ENCODE measurements at places on chromosomes 1 and 21.

DNA sequence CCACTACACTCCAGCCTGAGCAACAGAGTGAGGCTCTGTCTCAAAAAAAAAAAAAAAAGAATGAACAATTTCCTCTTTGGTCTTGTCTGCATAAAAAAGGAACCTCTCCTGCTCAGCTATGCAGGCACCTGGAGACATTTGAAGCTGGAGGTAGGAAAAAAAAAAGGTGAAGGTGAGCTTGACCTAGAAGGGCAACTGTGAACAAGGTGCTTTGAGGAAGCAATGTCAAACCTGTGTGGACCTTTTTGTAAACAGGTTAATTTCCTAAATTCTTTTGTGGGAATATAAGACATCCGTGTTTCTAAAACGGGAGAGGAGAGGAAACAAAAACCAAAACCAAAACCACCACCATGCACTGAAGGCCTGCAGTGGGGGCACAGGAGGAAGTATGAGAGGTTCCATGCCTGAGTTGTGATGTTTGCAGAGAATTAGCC is 77.5 kb downstream of the SLC45A1 start:
- no peak for DNase-seq

DNA sequence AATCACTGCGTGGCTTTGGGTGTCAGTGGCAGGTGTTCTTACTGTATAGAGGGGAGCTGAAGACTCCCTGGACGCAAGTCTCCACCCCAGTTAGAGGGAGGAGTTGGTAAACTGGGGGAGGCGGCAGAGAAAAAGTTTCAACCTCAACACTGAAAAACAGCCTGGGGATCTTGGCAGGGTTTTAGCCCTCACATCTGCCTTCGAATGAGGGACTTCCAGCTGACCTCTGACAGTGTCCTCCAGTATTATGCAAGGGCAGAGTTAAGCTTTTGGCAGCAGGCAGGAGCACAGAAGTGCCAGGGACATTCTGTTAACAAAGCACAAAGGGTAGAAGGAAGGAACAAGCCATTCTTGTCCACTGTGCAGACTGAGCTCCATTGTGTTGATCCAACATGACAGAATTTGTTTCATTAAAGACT is 41.2 kb upstream of the RAB4A start:
- peak; percentile 89 for DNase-seq

DNA sequence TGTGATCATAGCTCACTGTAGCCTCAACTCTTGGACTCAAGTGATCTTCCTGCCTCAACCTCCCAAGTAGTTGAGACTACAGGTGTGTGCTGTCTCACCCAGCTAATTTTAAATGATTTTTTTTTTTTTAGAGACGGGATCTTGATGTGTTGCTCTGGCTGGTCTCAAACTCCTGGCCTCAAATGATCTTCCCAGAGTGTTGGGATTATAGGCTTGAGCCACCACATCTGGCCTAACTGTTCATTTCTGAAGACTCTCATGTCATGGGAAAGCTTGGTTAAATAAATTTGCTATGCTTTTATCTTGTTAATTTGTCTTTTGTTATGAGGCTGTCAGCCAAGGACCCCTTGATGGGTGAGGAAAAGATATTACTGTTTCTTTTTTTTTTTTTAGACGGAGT is 134.0 kb downstream of the MIS18A start:
- no peak for DNase-seq

DNA sequence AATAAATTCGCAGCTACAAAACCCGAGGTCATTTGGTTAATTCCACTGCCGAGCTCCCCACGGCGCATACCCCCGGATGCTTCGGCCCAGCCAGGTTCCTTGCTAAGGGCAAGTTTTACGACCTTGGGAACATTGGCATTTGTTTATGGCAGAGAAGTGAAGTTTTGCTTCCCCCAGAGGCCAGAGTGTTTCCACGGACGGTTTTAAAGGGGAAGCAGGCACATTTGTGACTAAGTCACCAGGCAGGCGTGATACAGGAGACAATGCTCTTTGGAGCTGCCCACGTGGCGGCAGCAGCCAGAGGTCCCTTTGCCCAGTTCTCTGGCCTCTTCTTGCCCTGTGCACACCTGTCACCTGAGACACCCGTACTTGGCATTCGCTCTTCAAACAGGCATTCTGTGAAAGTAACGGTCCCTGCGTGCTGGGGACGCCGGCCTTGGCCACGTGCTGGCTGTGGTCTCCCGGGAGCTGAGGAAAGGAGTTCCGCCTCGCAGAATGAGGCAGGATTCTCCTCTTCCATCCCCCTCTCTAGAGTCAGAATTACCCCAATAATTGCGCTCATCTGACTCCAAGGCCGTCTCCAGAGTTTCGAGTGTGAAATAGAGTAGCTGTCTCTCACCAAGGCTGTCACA is 138.3 kb downstream of the PRDM16 start:
- DNase-seq = no peak

DNA sequence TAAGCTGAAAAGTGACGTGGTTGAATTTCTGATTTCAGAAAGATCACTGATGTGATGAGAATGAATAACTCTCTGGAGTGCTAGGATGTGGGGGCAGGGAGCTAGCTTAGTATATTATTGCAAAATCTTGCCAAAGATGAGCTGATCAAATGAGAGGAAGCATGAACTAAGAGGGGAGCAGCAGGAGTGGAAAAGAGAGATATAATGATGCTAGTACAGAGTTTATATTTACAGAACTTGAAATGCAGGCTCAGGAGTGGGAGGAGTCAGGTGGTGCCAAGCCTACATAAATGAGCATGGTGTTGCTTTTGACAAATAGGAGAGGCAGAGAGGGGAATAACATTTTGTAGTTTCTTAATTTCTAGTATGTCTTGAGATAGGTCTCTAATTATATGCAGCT is 38.1 kb upstream of the NBL1 start:
- DNase-seq = peak; percentile 26

GRCh38 chr1:48214820-48215219 is 7.7 kb upstream of the SLC5A9 start:
- DNase-seq = peak; percentile 53

DNA sequence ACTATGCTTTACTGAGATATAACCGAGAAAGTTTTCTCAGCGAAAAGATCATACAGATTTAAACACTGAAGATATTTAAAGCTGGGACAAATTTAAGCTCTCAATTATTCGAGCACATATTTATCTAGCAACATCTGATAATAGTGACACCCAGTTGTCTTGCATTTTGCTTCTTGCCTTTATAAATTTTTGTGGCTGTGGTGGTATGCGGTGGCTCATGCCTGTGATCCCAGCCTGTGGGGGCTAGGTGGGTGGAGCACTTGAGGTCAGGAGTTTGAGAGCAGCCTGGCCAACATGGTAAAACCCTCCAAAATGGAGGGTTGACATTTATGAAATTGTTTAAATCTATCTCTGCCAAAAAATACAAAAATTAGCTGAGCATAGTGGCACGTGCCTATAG is 312.2 kb downstream of the SPATA17 start:
- no peak for DNase-seq

DNA sequence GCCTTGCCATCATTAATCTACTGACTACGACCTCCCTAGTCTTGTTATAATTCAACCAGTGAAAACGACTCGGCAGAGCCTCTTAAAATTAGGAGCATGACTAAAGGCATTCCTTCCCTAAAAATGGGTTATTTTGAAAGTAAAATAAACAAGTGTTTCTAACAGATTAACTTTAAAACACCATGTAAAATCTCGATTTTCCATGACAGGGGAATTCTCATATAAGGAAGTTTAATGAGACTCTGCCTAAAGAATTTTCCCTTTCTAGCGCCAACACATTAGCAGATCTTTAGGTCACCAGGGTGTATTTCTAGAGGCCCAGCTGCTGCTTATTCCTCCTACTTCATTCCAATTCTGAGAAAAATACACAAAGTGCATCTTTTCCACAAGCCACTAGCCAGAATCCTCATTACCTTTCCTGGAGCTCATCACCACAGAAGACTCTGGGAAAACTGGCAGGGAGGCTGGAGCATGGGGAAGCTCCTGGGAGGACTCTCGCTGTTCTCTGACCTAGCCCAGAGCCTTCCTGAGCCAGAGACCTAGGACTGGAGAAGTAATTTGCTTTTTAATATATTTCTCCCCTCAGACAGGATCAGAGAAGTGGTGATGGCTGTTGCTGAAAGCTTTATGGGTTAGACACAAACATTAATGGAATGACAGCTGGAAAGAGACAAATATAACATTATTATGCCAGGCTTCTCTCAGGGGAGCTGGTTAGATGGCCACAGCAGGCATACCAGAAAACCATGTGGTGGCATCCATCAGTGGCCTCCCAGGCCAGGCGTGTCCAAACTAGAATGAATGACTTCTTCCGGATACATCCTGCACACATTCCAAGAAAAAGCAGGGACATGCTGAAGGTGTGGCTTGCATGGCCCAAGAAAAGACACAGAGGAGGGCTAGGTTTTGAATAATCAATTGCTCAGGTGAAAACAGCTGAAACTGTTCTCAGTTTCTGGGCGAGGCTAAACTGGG is 63.6 kb upstream of the CTTNBP2NL start:
- no peak for DNase-seq

DNA sequence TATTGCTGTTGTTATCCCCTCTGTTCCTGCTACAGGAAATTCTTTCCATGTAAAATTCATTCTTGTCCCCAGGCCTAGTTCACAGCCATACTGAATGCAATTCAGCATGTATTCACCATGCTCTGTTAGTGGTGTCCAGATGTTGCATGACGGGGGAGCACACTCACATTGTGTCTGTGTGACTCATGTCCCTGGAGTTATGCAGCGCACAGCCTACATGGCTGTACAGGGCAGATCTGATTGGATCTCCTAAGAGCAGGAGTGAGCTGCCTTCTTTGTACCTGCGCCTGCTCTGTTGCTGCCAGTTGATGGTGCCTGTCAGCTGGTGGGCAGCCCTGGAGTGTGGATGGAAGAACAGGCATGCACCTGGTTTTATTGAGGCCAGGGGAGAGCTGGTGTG is 17.6 kb downstream of the HTR6 start:
- no peak for DNase-seq

DNA sequence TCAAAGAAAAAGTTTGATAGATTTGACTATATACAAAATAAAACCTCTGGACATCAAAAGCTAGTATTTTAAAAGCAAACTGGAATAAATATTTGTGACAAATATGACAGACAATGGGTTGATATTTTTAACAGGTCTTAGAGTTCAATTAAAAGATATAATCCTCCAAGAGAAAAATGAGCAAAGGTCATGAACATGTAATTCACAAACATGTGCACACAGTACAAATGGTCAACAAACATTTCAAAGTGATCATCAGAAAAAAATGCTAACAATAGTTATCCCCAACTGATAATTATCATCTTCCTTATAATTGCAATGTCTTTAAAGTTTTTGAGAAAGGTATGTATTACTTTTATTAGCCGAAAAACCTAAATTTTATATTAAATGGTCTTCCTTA is 32.0 kb downstream of the WDR64 start:
- DNase-seq = no peak

- DNase-seq = no peak
These were observed 416.1 kb downstream of the MRPL39 start for GRCh38 chr21:25191141-25191540.

- DNase-seq = no peak
These were observed 714 bp upstream of the AKIRIN1 start for GRCh38 chr1:38990386-38990737.

- no peak for DNase-seq
These were observed 283.6 kb upstream of the USP25 start for GRCh38 chr21:15446223-15446622.

GRCh38 chr1:178470411-178470960 is 26.3 kb downstream of the CLEC20A start:
- no peak for DNase-seq
